ENCODE measurements at places on chromosomes 12 and 14.

GRCh38 chr14:93175492-93175891, 9.2 kb downstream of the MOAP1 start:
- no peak for DNase-seq

DNA sequence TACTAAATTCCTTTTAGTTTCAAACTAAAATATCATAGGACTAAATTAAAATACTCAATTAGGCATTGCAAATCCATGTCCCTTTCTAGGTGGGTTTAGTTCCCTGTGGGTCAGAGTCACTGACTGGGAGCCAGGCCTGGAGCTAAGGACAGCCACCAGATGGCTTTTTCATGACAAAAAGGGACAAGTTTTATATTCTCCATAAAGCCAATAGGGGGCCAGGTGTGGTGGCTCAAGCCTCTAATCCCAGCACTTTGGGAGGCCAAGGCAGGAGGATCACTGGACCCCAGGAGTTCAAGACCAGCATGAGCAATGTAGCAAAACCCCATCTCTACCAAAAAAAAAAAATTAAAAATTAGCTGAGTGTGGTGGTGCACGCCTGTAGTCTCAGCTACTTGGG, 35.4 kb upstream of the EIF5 start:
- no peak for DNase-seq

DNA sequence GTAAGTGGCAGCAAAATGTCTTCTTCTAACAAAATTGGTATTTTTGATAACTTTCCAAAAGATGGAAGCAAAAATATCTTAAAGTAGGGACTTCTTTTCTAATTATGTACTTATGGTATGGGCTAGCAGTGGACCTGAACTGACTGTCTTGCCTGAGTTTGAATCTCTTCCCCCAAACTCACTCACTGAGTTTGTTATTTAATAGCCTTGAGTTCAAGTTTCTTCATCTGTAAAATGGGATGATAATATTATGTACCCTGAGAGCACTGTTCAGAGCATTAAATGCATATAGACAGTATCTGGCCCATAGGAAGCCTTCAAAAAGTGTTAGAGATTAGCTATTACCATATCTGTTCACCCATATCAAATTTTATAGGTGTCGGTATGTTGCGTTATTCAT, 210.4 kb upstream of the NUDT4 start:
- no peak for DNase-seq

DNA sequence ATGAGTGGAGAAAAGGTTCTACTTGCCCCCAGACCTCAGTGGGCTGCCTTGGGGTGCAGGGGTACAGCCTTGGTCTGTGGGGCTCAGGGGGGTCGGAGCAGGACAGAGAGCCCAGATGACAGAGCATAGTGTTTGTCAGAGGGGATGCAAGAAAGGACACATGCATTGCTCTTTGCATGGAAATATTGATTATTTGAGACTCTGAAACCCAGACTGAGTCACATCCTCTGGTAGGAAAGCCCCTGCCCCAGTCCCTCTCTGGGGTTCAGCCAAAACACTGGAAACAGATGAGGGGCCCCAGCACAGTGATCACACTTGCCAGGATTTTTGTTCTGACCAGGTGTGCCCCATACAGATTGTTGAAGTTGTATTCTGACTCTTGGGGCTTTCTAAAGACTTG, 1094.4 kb downstream of the BCL11B start:
- DNase-seq = no peak

DNA sequence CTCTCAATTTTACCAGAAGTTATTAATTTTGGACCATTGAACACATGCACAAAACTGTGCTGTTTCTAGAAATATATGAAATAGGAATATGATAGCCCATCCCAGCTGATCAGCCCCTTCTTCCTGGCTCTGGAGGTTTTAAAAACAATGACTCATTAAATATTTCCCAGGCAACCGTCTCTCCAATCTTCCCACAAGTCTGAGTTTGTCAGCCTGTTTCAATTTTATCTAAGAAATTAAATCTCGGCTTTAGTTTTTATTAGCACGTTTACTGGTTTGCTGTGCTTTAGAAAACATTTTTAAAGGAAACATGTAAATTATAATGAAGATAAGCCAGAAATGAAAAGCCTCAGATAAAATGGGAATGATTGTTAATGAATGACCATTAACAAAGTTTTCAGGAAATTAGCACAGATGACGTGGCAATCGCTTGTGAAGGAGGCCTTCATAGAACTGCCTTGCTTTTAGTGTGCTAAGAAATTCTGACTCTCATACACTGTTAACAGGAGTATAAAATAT, 89.3 kb upstream of the RAP1B start:
- DNase-seq = no peak
